HFFc6 (cell line): ENCODE measurements at places on chromosomes 1 and 21.
A peak's percentile ranks its signal among the peaks of the same experiment; 100 is the strongest.

GRCh38 chr1:167781558-167781957, 59.8 kb downstream of the MPZL1 start:
- DNase-seq: no peak

- DNase-seq: peak; percentile 59
Observed at GRCh38 chr1:156726549-156727226, 1.6 kb upstream of the METTL25B start.

GRCh38 chr1:56417646-56418045, 161.7 kb downstream of the PLPP3 start:
- DNase-seq: no peak

DNA sequence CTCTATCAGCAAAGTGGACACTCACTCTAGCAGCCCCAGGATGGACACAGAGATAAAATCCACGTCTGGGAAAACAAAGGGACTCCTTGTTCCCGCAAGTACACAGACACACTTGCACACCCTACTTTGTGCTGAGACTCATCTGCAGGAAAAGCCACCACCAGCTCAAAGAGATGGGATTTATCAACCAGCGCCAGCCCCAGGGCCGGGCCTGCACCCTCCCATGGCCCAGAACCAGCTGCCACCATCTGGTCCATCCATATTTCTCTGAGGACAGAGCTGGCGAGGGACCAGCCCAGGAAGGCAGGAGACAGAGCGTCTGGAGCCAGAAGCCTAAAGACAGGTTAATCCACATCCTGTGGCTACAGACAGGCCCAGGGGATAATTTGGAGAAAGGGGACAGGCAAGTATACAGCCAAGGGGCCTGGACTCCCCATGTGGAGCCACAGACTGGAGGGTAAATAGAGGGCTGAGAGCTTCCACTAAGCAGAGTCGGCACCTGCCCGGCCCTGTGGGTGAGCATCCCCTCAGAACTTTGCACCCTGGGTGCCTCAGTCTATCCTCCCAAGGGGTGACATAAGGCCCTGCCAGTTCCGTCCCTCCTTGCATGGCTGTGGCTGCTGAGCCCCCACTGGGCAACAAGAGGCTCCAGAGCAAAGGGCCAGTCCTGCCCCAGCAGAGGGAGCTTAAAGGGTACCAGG, 233.9 kb downstream of the PTPRU start:
- DNase-seq: no peak

DNA sequence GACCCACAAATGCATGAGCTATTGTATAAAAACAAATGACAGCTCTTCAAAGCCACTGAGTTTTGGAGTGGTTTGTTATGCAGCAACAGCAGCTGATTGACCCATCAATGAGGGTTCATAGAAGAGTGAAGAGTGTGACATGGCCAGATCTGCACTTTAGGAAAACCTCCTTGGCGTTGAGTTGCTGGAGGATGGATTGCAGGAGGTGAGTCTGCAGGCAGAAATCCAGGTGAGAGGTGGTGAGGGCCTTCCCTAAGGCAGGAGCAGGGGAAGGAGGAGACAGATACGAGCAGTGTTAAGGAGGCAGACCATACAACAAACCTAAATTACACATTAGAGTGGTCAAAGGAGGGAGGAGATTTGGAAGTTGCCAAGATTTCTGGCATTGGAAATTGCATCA, 169.3 kb upstream of the CSF3R start:
- no peak for DNase-seq

DNA sequence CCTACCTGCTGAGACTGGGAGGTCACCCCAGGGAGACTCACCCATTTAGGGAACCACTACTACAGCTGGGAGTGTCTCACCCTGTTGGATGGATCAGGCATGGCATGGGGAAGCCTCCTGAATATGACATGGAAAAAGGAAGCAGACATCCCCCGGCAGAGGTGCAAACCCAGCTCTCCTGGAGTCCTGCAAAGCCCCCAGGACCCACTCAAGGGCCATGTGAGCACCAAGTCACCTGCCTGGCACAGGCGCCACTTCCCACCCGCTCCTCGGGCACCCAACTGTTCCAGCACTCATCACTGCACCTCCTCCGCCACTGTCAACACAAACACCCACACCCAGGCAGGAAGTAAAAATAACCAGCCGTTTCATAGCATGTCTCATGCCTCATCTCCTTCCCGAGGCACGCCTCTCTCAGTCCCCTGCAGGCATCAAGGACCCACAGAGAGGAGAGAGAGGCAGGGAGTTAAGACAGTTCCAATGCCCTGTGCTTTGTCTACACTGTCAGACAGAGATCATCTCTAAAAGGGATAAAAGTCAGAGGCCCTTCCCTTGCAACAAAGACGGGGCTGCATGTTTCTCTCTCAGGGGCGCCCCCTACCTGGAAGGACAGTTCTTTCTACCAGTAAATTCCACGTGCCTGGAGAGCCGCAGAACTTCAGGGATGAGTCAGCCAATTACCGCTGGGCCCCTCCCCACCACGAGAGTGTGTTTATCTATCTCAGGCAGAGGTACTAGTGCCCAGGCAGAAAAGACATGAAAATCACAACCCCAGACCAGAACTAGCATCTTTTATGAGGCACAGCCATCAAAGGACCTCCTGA, 150.1 kb upstream of the SOD1 start:
- no peak for DNase-seq

- DNase-seq: no peak
Observed at GRCh38 chr1:228006034-228006785, 588 bp upstream of the WNT3A start.

DNA sequence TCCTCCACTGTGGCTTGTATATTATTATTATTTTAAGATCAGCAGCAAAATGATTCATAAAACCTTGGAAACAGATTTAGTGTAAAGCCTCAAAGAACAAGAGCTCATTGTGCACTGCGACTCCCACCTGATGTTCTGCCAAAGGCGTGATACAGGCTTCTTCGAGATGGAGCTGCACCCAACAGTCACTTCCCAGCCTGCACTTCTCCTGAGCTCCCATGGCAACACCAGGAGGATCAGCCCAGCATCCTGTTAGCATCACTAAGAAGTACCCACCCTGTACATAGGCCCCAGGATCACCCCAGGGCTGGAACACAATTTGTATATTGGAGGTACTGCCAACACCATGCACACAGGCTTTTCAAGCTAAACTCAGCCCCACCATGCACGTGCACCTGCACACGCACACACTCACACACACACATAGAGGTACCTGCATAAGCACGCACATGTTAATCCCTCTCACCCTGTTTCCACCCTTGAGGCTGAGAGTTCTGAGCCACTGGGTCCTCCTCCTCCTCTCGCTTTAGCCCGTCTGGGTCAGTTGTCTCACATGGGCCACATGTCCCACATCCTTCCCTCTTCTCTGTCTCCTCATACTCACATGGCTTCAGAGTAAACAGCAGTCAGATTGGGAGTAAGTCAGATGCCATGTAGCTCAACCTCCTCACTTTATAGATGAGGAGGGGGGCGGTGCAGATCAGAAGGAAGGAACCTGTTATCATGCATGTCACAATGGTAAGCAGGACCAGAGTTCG, 281.9 kb upstream of the POU3F1 start:
- DNase-seq: no peak

DNA sequence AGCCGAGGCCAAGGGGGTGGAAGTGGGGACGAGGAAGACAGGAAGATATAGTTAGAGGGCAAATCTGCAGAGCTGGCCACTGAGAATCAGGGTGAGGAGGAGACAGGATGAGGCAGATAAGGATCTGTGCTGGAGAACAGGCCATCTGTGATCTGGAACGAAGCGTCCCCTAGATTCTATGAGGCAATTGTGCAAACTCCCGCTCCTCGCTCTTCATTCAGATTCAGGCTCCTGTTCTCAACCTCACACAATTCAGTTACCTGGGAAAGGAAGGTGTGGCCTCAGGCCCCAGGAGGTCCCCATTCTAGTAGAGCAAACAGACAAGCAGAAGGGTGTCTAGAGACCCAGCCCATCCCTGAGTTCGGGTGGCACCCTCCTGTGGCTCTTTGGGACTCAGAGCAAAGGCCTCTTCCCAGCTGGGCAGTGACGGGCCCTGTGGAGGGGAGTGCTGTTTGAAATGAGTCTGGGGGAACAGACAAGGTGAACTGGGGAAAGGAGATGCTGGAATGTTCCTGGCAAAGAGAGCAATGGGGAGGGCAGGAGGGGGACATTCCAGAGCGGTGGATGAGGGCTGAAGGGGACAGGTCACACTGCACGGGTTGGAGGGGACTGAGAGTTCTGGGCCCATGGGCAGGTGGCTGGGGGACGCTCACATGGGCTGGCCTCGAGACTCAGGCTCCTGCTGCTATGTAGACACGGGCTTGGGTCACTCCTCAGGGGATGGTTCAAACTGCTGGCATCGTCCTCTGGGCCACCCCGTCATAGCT, 39.9 kb upstream of the AJAP1 start:
- DNase-seq: no peak

GRCh38 chr1:109821831-109822745, 58.4 kb upstream of the EPS8L3 start:
- peak; percentile 54 for DNase-seq
